ENCODE measurements at places on chromosomes 12 and 14.

DNA sequence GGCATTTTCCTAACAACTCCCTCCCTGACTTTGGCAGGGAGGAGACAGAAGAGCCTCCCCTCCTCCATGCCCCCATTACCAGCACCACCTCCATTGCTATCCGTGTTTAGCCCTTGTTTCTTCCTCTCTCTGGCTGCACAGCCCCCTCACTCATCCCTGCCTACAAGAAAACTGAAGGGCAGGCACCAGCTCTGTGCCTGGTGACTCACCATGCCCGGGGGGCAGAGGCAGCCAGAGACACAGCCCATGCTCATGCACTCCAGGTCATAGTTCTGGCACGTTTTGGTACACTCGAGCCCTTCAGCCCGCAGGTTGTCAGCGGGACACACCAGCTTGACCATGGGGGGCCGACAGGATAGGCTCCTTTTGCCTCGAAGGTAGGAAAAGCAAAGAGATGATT lies 80.4 kb downstream of the VWF start:
- DNase-seq: no peak

- no peak for DNase-seq
These were observed 5.0 kb downstream of the SLC39A5 start for GRCh38 chr12:56234746-56235436.

DNA sequence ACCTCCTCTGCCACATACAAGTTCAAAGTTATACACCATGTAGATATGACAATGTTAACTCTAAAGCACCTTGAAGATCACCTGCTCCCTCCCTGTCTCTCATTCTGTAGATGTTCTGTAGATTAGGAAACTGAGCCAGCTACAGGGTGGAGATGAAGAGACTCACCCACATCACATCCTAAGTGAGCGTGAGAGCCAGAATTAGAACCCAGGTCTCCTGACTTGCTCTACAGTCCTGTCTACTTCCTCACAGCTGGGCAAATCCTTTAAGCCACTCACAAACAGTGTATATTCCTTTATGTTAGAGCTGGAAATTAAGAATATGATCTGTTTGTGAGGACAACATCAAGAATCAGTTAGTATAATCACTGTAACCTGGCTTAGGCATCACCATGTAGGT lies 1.8 kb downstream of the APPL2 start:
- no peak for DNase-seq

GRCh38 chr12:53719649-53720048 lies 7.6 kb downstream of the CALCOCO1 start:
- DNase-seq: no peak

DNA sequence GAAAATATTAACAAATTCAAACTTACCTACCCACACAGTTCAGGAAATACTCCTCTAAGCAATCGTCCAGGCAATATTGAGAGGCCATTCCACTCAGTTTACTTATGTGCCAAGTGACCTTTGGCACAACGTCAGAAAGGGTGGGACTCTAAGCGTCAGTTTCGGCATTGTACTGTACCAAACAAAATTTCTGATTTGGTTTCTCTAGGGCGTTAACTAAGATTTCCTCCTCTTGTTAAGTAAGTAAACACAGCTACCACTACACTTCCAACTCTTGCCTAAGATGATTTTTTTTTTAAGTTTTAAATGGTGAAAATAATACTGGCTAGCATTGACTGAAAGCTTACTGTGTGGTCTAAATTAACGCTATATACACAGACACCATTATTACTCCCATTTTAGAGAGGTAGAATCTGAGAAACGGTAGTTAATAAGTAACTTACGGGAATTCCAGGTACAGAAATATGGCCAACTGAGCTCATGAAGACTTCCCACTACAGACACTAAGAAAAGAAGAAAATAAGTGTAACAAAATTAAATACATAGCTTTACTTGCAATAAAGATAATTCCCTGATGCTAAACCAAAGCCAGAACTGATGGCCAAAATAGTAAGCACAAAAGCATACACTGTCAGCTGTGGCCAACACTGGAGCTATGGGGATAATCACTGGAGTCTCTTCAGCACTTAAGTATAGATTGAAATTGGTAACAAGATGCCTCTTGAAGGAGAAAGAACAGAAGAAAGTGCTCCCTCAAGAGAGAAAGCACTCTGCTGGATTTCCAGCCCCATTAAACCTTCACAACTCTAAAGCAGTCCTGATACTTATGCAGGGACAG lies 76.1 kb downstream of the EPS8 start:
- DNase-seq: no peak

DNA sequence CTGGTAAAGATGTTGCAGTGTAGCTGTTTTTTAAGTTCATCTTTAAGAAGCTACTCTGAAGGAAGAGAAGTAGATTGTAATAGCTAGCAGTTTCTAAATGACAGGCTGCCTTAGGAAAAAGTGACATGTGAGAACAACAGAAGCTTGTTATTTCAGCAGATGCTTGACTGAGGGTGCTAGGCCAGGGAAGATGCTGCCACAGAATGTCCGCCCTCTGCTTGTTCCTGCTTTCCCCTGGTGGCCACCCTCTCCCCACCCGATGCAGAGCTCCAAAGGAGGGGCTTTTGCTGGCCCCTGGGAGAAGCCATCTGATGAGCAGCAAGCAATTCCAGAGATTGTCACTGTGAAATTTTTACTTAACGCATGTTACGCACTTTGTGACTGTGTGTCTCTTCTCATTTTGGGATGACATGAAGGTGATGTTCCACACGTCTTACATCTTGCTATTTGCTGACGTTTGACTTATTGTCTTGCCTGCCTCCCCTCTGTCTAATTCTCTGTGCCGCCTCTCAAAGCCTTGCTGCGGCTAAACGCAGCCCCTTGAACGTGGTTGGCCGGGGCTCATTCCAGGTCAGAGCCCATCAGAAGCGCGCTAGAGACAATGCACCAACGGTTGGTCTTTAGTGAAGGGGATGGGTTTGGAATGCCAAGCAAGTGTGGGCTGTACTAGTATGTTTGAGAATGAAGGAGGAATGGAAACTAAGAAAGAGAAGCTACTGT lies 44.8 kb downstream of the WDR20 start:
- DNase-seq: no peak

DNA sequence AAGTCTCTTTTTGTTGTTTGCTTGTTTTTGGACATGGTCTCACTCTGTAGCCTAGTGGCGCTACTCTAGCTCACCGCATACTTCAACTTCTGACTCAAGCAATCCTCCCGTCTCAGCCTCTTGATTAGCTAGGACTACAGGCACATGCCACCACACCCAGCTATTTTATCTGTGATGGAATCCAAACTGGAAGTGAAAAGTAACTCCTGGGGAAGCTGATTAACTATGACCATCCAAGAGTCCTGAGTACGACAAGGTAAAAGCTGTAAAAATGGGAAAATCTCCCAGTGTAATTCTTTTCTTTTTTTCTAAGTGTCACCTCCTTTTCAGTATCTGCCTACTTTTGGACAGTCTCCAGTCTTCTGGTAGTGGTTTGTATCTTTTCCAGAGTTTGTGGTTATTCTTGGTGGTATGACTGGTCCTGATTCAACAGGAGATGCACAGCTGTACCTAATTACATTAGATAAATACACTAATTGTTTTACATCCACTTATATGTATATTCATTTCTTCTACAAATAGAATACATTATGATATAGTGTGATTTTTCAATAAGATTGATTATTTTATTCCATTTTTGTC lies 97.8 kb downstream of the SLC6A15 start:
- no peak for DNase-seq

GRCh38 chr12:51622564-51622963 lies 31.5 kb downstream of the SCN8A start:
- no peak for DNase-seq

- no peak for DNase-seq
These were observed 92.3 kb downstream of the DERA start for GRCh38 chr12:16003460-16003859.

DNA sequence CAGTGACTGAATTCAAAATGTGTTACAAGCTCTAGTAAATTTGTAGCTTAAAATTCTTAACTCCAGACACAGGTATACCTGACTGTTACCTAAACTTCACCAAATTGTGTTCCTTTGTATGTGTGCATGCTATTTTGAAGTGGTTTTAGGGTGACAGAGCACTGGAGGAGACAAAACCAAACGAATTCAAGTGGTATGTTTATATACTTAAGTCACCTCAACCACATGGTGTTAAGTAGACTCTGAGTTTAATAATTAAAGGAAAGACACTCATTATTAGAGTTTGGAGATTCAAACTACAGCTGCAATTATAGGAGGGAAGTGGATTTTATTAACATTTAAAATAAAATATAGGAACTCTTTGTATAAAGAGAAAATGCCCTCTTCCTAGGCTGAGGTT lies 84.3 kb downstream of the PLCZ1 start:
- DNase-seq: no peak

- no peak for DNase-seq
These were observed 67.7 kb upstream of the CD163 start for GRCh38 chr12:7571257-7571656.

DNA sequence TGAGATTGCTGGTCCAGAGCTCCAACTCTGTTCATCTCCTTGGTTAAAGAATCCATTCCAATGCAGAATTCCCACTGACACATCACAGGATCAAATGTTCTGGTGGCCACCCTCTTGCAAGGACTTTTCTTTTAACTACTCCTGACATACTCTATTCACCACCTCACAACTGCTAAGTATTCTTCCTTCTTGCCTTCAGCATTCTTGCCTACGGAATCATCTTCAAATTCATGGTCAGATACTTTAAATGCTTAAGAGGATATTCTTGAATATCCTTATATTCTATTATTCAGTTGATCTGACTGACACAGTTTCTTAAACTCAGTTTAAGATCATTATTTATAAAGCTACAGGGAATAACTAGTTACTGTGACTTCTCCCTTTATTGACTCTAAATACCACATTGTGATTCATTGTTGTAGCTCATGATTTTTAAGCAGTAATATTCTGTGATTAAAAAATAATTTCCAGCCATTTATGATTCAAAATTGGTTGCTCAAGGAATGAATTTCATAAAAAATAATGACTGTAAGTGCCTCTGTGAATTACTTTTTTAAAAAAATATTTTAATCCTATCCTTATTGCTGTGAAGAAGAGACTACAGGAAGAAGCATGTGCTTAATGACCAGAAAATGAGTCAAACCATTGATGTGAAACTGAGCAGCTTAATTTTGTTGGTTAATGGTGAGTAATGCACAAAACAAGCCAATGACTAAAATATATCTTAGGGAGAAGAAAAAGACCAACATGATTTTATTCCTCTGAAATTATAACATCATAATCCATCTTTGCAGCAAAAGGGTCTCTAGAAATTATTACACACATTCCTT lies 207.1 kb downstream of the PIK3C2G start:
- no peak for DNase-seq

DNA sequence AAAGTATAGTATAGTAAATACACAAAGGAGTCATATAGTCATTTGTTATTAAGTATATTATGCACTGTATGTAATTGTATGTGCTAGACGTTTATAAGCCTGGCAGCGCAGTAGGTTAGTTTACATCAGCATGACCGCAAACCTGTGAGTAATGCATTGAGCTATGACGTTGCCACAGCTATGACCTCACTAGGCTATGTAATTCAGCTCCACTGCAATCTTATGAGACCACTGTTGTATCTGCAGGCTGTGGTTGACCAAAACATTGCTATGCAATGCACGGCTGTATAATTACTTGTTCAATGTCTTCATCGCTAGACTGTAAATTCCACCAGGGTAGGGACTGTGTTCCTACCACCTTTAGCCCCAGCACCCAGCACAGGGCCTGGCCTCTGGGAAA lies 53.2 kb upstream of the VASH1 start:
- no peak for DNase-seq

DNA sequence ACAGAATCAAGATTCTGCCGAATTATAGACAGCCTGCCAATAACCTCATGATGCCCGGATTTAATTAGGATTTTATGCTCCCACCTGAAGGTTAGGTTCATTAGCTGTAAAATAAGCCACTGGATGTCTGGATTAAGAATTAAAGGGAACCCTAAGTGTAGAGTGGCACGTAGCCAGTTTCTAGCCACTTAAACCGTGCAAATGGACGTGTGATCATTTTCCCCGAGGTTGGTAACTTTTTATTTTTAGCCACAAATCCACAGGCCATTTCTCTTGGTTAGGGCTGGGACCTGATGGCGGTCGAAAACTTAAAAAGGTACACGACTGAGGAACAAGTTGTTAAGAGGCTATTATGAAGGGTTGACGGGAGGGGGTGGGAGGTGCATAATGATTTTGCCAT lies 127.3 kb upstream of the TMPO start:
- no peak for DNase-seq

GRCh38 chr12:52175371-52176350 lies 16.2 kb downstream of the KRT80 start:
- DNase-seq: no peak

DNA sequence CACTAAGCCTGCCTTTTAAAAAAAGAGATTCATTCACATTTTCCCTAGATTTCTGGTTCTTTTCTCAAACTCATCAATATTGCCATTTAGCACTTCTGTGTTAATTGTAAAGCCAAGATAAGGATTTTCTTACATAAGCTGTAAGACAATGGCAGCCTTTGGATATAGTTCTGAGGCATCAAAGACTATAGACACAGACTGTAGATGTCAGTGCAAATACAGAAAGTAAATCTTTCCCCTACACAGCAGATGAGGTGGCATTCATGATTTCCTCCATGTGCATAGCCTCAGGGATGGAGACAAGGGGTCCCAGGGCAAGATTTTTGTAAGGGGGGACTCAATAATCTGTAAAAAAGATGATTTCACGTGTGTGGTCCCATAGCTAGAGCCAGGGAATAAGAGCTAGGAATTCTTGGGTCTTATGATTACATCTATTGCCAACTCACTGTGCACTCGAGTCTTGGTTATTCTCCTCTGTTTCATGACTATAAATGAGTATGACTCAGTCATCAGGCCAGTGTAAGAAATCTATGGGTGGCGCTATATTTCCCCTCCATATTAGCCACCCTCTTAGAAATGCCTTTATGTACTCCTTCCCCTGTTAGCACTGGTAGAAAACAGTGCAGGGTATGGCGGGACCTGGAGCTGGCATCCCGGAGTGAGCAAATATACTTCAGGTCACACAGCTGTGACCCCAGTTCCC lies 207.5 kb downstream of the EXOC5 start:
- DNase-seq: no peak

DNA sequence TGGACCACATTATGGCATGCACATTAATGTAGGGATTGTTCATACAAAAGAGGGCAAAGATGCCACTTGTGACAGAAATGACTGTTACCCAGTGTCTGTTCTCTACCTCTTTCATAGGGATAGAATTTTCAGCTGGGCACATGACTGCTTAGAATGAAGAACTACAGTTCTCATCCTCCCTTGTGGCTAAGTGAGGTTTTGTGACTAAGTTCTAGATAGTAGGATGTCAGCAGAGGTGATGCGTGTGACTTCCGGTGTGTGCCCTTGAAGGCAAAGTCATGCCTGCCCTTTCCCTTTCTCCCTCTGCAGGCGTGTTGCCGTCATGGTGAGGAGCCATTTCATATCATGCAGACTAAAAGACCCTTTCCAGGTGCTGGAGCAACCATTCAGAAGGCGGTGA lies 99.3 kb downstream of the CACNA1C start:
- DNase-seq: no peak

- DNase-seq: no peak
These were observed 40.7 kb upstream of the FUT8 start for GRCh38 chr14:65371784-65372183.

Measured in stimulated activated CD4-positive, alpha-beta T cell treated with anti-CD3 and anti-CD28 coated beads, Interleukin-1b, Interleukin-23, amount 100 ng/mL, for 1 hour (primary cell).